NCI-H1048 (cell line): ENCODE measurements at places on chromosomes 12 and 14.
A peak's percentile ranks its signal among the peaks of the same experiment; 100 is the strongest.

DNA sequence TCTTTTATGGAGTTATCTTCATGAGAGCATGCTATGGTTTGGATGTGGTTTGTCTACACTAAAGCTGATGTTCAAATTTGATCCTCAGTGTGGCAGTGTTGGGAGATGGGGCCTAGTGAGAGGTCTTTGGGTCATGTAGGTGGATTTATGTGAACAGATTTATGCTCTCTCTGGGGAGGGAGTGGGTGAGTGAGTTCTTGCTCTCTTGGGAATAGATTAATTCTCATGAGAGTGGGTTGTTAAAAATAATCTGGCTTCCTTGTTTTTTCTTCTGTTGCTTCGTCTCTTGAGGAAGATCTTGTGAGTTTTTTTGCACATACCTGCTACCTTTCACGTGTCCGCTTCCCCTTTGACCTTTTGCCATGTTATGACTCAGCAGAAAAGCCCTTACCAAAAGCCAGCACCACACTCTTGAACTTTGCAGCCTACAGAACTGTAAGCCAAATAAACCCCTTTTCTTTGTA lies 20.5 kb downstream of the DERA start:
- DNase-seq, result no peak

GRCh38 chr12:709455-710020 lies 42.8 kb upstream of the WNK1 start:
- DNase-seq, result no peak

GRCh38 chr14:89675590-89675989 lies 258.6 kb upstream of the FOXN3 start:
- DNase-seq, result no peak

- no peak for DNase-seq
Observed at GRCh38 chr12:53227836-53228235, 4.2 kb downstream of the RARG start.

GRCh38 chr12:10395390-10395998 lies 5.7 kb upstream of the KLRK1 start:
- DNase-seq, result no peak

DNA sequence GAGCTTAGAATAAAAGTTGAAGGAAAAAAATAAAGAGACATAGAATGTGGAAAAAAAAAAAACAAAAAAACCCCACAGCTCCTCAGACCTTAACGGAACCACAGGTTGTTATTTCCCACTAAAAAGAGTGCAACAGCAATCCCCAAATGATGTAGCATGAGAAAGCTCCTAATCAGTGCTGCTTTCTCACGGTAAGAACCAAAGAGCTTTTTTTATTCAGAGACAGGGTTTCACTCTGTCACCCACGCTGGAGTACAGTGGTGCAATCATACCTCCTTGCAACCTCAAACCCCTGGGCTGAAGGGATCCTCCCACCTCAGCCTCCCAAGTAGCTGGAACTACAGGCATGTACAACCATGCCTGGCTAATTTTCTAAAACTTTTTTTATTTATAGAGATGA lies 13.3 kb downstream of the NDUFA12 start:
- no peak for DNase-seq

- DNase-seq, result no peak
Observed at GRCh38 chr14:34554540-34555250, 15.2 kb upstream of the EAPP start.

- peak; percentile 46 for DNase-seq
Observed at GRCh38 chr12:50924439-50925341, 27.7 kb upstream of the HIGD1C start.

DNA sequence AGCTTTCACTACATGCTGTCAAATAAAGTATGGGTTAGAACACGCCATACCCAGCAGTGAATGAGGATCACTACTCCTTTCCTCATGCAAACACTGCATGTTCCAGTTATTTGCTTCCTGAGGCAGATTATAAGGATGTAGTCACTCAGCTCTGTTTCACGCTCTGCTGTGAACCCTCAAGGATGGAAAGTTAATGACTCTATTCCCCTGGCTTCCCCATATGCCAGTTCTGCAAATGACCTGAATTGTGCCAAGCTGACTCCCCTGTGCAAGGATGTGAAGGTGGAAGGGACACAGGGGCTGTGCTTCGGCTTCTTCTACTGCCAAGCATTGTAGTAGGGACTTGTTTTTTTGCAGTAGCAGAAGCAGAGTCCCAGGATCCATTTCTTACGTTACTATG lies 6.8 kb downstream of the IFI27L1 start:
- no peak for DNase-seq

- DNase-seq, result no peak
Observed at GRCh38 chr14:56378475-56378877, 201.1 kb upstream of the TMEM260 start.
